ENCODE measurements at places on chromosomes 1 and 21.

DNA sequence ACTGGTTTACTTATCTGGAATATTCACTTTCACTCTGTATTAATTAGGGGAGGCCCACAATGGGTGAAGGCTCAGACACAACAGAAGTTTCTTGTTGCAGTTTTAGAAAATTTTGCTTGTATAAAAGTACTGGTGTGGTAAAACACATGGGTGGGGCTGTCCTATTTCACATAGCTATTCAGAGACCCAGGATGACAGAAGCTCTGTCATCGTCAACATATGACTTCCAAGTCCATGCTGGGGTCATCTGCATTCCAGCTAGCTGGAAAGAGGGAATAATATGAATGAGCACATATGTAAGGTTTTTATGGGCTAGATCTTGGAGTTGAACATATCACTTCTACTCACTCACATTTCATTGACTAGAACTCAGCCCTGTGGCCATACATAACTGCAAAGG is 166.4 kb upstream of the KCTD3 start:
- DNase-seq: no peak

GRCh38 chr1:26542771-26543451 is 13.3 kb downstream of the RPS6KA1 start:
- no peak for DNase-seq

GRCh38 chr1:67457247-67457646 is 27.0 kb upstream of the SERBP1 start:
- DNase-seq: no peak

DNA sequence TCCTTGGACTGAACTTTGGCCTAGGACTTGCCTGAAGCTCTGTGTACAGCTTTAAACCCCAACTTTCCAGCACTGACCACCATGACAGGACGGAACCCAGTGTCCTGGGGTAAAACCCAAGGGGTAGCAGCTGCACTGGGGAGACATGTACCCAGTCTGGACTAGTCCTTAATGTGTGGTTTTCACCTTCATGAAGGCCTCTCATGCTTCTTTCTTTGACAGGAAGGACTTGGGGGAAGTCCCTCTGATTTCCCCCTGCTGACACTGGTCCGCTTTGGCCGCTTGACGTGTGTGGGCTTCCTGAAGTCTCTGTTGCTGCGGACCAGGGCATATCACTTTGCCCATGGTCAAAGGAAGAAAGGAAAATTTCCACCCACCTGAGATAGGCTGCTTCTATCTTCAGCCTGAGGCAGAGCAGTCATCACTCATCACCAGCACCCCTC is 66.3 kb upstream of the PRDX6 start:
- no peak for DNase-seq

DNA sequence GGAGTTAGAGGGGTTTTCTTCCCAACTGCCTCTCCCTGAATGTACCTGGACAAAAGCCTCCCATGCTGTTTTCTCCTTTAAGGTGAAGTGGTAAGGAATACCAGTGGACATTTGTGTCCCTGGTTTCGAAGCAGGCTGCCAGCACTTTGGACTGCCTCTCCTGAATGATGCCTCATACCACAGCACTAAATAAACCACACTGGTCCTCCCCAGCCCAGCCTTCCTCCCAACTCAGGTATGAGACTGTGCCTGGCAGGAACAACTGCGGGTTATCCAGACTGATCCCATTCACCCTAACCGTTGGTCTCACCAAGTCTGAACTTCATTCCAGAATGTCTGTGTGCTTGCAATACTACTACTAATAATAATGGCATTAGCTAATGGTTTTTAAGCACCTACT is 9.3 kb downstream of the COQ8A start:
- no peak for DNase-seq

DNA sequence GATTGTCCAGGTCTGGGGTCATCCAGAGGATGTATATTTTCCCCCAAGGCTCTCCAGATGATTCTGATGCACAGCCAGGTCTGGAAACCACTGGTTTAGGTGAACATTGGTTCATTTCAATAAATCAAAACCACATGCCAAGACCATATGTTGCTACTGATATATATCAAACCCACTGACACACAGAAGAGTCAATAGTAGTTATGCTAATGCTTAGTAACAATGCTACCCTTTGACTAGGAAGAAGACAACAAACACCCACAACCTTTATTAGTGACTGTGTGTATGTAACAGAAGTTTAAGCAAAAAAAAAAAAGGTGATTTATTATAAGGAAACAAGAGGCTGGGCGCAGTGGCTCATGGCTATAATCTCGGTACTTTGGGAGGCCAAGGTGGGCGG is 35.6 kb upstream of the POU2F1 start:
- no peak for DNase-seq

DNA sequence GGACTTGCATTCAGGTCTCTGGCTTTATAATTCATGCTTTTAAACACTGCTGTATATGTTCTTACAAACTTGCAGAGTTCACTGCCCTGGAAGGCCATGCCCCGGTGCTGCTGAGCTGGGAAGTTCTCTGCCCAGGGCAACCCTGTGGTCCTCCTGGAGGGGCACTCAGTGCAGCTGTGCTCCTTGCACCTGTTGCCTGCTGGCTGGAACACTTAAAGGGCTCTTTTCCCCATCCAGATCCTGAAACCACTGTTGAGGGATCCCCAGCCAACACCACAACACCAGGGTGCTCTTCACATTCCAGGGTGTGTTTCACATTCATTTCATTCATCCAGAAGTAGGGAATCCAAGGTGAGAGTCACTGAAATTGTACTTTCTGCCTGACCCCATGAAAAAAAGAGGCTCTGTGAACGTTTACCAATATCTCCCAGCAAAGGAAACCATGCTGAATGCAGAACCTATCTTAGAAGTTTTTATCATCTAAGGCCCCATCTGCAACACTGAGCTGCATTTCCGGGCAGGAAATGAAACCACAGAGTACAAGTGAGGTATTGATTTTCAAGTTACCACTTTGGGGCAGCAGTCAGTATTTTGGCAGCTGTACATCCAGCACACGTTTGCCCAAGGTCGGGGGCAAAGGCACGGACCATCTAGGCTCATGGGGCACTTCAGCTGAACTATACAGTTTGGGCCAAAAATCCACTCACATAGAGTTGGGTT is 16.4 kb upstream of the KIAA0040 start:
- no peak for DNase-seq

GRCh38 chr1:21657456-21658190 is 11.5 kb downstream of the RAP1GAP start:
- no peak for DNase-seq

DNA sequence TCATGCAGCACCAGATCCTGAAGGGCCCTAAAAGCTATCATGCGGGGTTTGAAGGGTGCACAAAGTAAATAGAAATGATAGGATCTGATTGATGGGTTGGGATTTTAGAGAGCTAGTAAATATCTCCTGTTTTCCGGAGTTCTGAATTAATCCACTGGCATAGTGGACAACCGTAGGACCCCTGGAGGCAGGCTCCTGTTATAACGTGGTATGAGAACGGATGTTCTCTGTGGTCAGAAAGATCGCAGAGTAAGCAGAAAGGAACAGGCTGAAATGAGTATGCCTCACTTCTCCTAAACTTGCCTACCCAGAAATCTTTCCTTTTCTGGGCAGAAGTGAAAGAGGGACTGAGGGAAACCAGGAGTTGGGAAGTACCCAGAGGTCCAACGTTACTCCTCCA is 470.8 kb downstream of the AJAP1 start:
- DNase-seq: no peak

- DNase-seq: no peak
These were observed 71.4 kb downstream of the MEGF6 start for GRCh38 chr1:3539707-3540425.

GRCh38 chr1:43620956-43621355 is 29.0 kb upstream of the KDM4A start:
- DNase-seq: no peak

- no peak for DNase-seq
These were observed 544.3 kb downstream of the KCNT2 start for GRCh38 chr1:196063952-196064351.

- DNase-seq: no peak
These were observed 154.3 kb upstream of the COL6A1 start for GRCh38 chr21:45827302-45827692.

Measured in adrenal gland (tissue), 19 donors.